ENCODE measurements at places on chromosomes 12 and 14.

- no peak for DNase-seq
These were observed 12.4 kb upstream of the PCNX1 start for GRCh38 chr14:70894868-70895267.

DNA sequence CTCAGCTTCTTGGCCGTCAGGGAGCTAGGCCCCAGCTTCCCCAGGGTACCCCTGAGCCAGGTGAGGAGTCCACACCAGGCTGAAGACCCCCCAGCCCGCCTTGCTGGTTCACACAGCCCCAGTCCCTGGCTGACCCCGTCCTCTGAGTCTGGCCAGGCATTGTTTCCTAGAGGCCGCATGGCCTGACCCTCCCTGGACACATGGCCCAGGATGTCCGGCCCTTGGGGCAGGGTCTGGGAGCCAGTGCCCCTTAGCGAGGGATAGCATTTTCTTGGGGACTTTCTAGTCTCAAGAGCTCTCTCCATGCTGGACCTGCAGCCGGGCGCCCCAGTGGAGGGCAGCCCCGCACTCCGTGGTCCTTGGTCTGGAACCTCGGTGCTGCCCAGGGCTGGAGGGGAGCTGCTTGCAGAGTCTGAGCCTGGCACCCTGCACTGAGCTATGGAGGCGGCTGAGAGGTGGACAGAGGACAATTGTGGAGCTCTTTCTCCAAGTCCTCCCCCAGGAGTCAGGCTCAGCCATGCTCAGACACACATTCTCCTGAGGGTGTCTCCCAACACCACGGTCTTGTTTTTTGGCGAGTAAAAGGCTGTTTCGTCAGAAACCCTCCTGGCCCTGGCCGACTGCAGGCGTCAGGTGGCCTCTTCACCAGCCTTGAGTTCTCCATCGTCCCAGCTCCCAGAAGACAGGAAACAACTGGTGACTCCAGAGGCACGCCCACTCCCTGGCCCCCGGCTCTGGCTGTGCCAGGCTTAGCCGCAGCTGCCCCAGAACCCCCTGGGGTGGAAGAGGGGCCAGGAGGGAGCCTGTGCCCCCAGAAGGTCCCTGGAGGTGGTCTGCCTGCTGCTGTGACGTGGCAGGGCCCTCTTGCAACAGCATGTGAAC lies 17.6 kb upstream of the CRIP2 start:
- DNase-seq: no peak

DNA sequence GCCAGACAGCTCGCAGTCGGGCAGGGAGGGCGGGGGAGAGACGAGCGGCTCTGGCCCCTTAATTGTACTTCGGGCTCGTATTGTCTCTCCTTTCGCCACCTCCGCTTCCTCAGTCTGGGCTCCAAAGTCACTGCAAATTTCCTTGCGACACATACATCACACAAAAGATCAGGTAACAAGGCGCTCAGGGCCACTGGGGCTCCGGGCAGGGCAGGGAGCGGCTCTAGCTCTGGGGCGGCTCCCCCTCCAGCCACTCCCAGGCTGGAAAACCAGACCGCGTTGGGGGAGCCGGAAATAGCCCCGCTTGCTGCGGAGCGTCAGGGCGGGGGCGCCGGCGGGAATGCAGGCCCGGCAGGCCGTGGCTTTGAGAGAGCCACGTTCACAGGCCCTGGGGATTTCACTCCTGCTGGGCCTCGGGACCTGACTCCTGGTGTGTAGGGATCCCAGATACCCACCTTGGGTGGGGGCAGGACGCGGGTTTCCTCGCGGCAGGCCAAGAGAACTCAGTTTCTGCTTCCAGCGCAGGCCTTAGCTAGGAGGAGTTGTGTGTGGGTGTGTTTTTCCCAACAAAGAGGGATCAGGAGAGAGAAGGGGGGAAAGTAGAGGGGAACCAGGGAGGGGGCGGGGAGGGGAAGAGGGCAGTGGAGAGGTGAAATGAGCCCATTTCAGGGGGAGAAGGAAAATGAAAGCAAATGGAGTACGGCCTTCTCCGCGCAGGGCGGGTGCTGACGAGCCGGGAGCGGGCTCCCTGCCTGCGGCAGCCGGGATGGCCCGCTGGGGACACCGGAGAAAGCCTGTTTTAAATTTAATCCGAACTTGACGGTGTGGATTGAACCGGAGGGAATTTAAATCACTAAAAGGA lies 4.4 kb upstream of the HOXC9 start:
- no peak for DNase-seq

- peak; percentile 72 for DNase-seq
These were observed 41.6 kb downstream of the UBE3B start for GRCh38 chr12:109518820-109519665.

All from NCI-H187 treated with DMSO at 0.1 percent for 48 hours (cell line).